ENCODE measurements at places on chromosomes 3 and 15.

DNA sequence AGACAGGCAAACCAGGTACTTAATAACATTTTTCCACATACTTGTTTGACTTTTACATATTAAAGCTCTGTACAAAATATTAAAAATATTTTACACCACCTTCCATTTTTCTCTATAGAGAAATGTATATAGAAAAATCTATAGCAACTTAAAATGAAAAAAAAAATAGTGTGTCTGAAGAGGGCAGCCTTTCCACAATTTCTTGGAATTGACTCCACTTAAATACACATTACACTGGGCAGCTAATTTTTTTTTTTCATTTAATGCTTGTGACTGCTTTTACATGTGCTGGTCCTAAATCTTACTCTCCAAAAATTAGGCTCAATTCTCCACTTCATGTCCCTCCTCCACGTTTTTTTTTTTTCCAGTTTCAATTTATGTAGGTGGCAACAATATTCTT is 427.0 kb upstream of the RBMS3 start:
- DNase-seq = no peak

DNA sequence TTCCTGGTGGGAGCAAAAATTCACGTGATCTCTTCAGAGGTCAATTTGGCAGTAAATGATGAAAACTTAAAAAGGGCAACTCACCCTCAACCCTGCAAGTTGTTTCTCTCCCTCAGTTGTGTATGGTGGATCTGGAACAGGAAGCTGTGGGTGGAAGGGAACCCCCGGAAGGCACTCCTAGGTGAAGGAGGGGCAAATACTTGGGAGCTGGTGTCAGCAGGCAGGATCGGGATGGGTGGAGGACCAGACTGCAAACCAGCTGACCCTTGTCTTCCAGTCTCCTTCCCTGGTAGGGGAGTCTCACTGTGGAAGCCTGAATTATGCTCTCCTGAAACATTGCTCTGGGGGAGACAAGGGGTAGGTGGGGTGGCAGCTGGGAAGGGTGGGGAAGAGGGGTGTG is 33.5 kb downstream of the PRR23E start:
- DNase-seq = no peak

DNA sequence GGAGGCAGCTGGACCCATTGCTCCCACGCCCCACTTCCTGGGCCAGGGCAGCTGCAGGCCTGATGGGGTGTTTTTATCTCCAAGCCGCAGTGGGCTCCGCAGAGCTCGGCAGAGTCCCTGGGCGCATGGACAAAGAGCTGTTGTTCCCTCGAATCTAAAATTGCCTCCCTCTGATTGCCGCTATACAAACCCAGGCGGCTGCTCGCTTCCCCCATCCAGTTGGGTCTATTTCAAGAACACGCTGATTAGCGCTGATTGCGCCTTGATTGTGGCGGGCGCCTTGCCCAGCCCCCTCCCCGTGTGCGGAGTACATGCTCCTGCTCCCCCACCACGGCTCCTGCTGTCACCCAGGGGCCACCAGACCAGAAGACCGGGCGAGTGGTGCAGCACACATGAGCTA is 43.4 kb upstream of the SLC6A1 start:
- DNase-seq = no peak

DNA sequence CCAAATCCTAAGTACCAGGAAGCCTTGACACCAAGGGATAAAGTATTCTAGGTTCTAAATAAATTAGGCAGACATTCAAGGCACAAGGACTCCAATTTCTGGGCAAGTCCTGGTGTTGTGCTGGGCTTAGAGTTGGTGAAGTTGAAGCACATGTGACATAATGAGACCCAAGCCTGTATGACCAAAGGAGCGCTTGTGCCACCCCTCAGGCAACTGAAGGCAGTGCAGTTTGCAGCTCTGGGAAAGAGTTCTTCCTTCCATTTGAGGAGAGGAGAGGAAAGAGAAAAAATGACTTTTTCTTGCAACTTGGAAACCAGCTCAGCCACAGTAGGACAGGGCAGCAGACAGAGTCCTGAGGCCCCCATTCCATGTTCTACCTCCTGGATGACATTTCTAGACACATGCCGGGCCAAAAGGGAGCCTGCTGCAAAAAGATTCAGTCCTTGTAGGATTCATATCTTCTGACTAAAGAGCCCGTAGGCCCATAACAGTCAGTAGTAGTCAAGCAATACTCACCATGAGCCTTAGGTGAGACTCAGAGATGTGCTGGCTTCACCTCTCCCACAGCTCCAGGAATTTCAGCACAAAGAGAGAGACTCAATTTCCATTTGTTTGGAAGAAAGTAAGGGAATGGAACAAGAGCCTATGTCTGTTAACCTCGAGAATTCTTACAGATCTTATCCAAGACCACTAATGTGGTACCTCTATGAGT is 588.8 kb upstream of the BCHE start:
- DNase-seq = no peak
